ENCODE measurements at places on chromosomes 2 and 18.

DNA sequence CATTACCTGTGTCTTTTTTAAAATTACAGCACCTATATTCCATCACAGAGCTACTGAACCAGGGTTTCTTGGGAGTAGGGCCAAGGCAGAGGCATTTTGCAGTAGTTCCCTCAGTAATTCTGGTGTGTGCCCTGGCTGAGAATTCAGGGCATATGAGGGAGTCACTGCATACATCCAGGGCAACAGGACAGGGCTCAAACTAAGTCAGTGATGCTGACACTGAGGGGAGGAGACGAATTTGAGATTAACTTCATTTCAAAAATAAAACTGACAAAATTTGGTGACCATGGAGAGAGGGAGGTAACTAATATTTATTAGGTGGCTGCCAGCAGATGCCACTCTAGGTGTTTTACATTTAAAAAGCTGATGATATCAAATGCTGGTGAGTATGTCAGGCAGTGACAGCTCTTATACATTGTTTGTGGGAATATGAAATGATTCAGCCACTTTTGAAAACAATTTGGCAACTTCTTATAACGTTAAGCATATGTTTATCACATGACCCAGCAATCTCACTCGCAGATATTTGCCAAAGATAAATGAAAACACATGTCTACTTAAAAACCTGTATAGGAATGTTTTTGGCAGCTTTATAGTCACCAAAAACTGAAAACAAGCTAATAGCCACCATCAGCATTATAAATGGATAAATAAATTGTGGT is 20.3 kb downstream of the STRADB start:
- no peak for DNase-seq

GRCh38 chr2:17416884-17417391 is 101.3 kb downstream of the RAD51AP2 start:
- DNase-seq, result no peak

DNA sequence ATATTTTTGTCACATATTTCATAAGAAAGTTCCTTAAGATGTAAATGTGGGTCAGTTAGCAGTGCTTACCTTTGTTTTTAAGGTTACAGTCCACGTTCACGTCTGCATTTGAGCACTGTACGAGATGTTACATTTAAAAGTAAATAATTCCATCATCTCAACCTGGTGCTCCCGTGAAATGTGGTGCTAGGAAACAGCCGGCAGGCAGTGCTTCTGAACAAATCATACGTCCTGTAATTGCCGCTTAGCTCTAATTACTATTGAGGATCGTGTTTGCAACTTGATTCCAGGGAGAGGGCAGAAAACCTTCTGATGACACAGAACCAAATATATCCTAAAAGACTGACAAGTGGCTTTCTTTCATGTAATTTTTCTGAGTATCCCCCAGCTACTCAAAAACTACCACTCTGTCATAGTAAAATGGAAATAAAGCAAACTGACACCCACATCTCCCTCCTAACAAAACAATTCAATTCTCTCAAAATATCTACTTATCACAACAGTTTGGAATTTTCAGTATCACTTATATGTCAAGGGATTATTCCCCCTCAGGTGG is 297.8 kb upstream of the SESTD1 start:
- no peak for DNase-seq

DNA sequence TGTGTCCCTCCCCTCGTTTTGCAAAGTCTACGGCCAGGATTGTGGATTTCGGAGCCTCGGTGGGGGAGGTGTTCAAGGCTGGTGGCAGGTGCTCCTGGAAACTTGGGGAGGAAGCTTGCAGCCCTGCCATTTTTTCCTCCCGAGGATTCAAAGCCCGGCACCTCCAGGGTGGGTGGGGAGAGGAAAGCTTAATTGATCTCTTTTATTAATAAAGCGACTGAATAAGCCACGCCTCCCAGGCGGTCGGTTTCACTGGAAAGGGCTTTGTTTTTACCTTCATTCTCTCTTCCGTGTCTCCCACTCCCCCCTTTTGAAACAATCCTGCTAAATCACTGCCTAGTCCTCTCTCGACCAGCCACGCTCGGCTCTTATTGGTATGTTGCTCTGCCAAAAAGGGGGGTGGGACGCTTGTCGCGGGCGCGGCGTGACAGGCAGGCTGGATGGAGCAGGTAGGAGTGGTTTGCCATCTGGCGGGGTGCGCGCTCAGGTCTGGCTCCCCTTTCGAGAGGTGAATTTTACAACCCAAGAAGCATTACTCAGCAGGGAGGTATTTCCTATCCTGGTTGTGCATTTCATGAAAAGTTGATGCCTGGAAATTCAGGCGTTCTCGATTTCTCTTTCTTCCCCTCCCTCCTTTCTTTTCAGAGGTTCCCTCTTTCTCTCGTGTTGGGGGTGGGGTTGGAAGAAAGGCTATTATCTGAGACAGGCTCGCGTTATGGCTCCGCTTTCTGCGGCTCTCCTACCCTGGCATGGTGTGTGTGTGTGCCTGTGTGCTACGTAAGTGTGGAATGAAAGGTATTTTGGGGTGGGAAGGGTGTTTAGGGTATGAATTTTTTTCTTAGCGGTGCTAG is 1.4 kb downstream of the NEDD4L start:
- DNase-seq, result peak; percentile 41

GRCh38 chr18:906416-907114 is 1.9 kb downstream of the ADCYAP1 start:
- DNase-seq, result no peak

DNA sequence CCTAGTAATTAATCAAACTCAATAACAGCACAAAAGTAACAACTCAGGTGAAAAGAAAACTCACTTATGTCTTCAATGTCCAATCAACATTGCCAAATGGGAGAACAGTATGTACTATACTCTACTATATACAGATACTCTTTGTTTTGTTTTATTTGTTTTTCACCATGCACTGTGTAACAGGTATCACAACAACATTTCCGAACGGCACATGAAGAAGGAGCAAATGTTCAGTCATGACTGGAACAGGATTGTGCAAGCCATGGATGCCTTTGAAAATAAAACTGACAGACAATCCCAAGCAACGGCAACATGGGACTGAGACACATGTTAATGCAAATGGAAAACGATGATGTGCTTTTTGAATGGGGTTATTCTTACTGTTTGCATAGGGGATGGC is 334.9 kb upstream of the THUMPD2 start:
- DNase-seq, result no peak

GRCh38 chr2:70670626-70671025 is 97.4 kb downstream of the ADD2 start:
- DNase-seq, result no peak

GRCh38 chr18:74949611-74950010 is 259.3 kb downstream of the PTGR3 start:
- no peak for DNase-seq

DNA sequence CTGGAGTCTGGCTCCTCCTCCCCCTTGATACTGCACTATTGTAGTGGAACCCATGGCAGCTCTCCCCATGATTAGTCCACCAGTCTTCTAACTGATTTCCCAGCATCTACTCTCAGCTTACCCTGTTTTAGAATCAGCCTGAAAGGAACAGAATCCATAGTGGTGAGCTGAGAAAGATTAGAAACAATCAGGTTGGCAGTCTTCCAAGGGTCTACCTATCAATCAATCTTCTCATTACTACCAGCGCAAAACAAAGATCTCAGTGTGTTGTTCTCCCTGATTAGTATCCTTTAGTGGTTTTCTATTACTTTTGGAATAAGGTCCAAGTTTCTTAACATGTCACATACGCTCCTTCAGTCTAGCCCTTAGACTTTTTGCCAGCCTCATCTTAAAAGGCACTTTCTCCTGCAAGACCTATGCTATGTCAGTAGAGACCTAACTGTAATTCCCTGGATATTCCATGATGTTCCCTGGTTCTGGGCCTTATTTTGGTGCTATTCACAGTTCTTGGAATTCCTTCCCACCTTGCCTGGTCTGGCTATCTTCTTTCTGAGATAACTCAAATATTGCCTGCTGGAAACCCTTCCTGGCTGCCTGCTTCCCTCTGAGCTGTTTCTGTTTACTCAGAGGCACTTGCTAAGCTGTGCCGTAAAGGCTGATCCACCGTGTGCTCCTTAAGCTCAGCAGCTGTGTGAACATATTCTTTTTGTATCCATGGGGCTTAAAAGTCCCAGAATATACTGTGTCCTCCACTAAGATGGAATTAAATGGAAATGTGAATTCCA is 32.6 kb downstream of the LAMA3 start:
- no peak for DNase-seq

DNA sequence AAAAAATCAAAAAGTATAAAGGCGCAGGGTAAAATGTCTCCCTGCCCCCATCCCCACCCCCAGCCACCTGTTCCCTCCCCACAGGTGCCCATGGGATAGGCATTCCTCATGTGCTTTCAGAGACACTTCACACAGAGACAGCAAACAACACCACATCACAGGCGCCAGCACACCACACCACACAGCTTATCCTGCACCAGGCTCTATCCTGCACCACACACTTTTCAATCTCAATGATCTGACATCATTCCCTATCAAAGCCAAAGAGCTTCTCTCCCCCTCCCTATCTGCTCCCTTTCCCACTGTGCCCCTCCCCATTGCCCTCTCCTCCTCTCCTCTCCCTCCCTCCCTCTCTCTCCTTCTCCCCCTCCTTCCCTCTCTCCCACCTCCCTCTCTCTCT is 15.5 kb downstream of the FAM178B start:
- DNase-seq, result no peak

DNA sequence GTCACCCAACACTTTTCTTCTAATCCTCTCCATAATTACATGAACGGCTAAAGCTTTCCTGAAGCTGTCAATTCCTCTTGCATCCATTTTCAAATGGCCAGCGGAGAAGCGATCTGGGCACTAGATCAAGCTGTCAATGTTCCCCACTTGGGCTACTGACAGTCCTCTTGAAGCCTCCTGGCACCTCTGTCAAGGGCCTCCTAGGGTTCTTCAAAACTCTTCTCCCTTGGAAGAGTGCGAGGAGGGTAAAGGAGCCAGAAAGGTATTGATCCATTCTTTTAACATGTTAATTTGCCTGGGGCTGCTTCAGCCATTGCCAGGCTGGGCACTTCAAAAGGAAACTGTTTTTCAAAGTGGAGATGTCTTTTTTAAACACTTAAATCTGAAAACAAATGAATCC is 19.8 kb downstream of the EPHA4 start:
- DNase-seq, result no peak

DNA sequence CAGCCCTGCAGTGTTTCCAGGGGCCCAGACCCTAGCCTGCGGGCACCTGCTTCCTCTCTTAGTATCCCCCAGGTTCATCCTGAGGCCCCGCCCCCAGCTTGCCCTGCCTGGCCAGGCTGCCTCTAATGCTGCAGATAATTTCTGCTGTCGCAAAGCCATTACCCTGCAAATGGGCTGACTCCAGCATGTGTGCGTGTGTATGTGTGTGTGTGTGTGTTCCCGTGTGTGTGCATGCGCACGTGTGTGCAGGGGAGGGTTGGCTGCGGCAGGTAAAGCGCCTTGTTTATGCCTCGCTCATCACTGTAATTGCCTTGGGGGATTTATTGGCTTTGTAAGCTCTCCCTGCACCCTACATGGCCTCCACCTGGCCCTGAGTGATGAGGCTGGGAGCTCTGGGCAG is 7.6 kb upstream of the PRSS56 start:
- no peak for DNase-seq

DNA sequence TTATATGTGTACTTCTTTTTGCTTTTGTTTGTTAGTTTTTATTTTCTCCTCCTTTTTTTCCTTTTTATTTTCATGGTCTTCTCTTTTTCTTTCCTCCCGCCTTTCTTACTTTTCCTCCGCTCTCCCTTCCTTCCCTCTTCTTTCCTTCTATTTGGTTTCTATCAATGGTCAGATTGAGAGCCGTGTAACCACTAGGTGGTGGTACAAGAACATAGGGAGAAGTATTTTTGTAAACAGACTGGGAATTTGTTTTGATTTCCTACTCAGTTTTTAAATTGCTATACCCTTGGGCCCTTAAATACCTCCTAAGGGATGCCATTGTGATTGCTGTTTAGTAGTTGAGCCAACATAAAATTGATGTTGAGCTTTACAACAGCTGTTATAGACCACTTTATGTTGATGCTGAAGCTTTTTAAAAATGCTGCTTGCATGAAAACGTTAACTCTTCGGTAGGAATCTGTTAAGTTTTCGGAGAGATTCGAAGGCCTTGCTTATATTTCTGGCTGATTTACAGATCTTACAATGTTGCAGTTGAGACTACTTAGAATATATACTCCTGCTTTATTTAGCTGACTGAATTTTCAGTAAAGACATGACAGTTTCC is 124.2 kb downstream of the UBE2E3 start:
- no peak for DNase-seq

DNA sequence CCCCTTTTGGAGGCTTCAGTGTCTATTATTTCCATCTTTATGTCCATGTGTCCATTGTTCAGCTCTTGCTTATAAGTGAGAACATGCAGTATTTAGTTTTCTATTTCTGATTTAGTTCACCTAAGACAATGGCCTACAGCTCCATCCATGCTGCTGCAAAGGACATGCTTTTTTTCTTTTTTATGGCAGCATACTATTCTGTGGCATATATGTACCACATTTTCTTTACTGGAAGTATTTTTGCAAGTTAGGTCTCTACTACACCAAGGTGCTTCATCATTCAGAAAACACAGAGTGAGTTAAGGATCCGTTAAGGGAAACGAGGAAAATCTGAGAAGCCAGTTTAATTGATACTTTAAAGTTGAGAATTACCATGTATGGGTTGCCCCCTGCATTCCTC is 297.2 kb downstream of the CDCA7 start:
- no peak for DNase-seq

DNA sequence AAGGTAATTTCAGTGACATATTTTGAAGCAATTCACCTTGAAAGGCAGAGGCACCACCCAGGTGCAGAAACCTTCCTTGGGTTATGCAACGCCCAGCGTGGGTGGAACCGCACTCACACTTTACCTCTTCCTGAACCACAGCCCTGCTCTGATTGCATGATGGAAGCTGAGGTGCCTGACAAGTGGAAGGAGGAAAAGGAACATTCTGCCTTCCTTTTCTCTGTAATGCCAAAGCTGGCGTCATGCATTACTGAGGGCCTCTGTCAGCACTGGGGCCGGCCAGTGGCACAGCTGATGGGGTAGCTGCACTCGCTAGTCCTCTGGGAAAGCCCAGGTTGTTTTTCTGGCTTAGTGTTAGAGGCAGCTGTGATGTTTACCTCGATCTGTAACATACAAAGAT is 266.5 kb downstream of the NEDD4L start:
- DNase-seq, result peak; percentile 50

- no peak for DNase-seq
Observed at GRCh38 chr2:11187731-11188130, 32.5 kb downstream of the SLC66A3 start.

DNA sequence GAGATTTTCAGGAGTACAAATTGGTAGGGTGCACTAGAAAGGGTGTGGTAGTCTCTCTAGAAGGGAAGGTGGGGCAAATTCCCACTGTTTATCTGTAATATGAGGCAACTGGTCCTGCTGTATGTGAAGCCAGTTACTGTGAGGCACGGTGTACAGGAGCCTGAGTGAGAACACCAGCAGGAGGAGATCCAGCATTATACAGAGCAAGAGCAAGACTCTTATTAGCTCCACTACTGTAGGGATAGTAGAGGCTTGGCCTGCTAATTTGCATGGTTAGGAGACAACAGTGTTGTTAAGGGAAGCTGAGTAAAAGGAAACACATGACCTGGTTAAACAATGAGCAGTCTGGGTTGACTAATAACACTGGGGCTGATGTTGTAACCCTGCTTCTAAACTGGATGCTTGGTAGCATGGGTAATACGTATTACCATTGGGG is 76.3 kb upstream of the WDSUB1 start:
- DNase-seq, result no peak

All from stimulated activated CD4-positive, alpha-beta T cell treated with anti-CD3 and anti-CD28 coated beads, Interleukin-4, amount 100 ng/mL, for 1 hour (primary cell).